ENCODE measurements at places on chromosomes 12 and 14.

- no peak for DNase-seq
These were observed 35.8 kb downstream of the TRIP11 start for GRCh38 chr14:92004062-92004461.

DNA sequence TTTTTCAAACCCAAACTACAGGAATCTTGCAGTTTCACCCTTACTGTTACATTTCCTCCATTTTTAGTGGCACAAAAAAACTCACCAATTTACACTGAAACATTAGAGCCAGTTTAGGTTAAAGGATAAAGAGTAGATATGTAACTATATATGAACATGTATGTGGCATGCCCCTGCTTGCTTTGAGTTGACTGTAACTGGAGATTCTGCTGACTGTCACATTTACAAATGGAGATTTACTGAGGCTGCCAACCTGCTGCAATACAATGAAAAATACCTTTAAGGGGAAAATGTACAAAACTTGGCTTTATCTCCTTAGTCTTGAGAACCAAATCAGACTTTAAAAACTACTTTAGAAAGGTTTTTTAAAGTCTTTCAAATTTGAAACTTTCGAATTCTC, 28.3 kb downstream of the STON2 start:
- no peak for DNase-seq

GRCh38 chr12:16352481-16352880, 5.0 kb downstream of the MGST1 start:
- no peak for DNase-seq

DNA sequence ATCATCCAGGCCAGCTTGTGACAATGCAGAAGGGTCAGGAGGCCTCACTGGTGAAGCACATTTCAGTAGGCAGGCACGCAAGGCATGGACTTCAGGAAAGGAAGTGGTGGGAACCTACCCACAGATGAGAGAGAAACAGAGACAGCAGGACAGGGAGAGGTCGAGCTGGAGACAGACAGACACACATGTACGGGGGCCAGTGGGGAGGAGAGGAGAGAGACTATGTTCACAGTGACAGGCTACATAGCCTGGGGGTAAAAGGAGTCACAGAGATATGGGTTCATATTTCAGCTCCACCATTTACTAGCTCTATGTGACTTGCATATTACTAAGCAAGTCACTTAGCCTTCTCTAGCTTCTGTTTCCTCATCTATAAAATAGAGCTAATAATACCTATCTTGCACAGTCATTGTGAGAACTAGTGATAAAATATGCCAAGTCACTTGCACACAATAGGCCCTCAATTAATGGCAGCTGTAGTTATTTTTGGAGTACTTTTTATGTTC, 91.1 kb upstream of the FUT8 start:
- DNase-seq: no peak

- no peak for DNase-seq
These were observed 142.1 kb downstream of the MED13L start for GRCh38 chr12:116135209-116135930.

GRCh38 chr12:111160350-111161241, 208.3 kb downstream of the PHETA1 start:
- no peak for DNase-seq

- no peak for DNase-seq
These were observed 35.5 kb downstream of the CPSF6 start for GRCh38 chr12:69274861-69275260.

DNA sequence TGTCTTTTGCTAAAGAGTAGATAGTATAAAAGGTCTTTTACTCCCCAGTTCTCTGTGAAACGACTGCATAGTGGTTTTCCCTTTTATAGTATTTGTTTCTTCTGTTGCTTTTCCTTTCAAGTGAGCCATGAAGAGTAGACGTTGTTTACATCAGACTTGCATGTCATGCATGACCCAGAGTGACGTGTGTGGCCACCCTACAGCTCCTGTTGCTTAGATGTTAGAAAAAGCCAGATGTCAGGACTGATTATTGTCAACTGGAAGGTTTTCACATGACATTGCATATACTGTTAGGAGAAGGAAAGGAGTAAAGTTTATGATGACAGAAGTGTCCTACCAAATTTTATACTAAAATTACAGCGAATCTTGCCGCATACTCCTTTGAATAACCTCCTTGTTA, 1.3 kb upstream of the RD3L start:
- DNase-seq: no peak

DNA sequence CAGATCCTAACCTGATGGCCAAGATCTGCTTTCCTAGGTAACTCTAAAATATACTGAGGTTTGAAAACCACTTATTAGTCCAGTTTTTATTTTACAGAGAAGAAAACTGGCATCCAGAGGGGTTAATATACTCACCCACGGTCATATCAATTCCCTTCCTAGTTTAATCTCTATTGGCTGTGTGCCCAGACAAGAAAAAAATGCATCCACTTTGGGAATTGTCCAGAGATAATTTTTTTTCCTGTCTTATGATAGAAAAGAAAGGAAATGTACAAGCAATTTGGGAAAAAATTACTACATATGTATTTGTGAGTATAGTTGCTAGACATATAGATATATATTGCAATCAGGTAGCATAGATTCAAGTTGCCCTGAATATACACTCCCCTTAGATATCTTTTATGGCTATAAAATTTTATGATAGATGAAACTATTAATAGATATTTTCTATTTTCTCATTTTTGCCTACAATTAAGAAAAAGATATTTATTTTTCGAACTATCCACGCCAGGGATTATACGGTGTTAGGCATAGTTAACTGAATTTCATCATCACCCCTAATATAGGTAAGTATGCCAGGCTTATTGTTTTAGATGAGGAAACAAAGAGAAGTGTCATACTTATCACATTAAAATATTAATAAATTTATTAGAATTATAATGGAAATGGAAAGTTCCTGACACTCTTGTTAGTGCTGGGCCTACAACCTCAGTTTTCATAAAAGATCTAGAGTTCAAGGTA, 100.5 kb upstream of the SLC38A2 start:
- DNase-seq: no peak

- no peak for DNase-seq
These were observed 31.2 kb downstream of the BCL11B start for GRCh38 chr14:99240627-99241324.

- no peak for DNase-seq
These were observed 14.3 kb upstream of the CHURC1 start for GRCh38 chr14:64899958-64900357.

DNA sequence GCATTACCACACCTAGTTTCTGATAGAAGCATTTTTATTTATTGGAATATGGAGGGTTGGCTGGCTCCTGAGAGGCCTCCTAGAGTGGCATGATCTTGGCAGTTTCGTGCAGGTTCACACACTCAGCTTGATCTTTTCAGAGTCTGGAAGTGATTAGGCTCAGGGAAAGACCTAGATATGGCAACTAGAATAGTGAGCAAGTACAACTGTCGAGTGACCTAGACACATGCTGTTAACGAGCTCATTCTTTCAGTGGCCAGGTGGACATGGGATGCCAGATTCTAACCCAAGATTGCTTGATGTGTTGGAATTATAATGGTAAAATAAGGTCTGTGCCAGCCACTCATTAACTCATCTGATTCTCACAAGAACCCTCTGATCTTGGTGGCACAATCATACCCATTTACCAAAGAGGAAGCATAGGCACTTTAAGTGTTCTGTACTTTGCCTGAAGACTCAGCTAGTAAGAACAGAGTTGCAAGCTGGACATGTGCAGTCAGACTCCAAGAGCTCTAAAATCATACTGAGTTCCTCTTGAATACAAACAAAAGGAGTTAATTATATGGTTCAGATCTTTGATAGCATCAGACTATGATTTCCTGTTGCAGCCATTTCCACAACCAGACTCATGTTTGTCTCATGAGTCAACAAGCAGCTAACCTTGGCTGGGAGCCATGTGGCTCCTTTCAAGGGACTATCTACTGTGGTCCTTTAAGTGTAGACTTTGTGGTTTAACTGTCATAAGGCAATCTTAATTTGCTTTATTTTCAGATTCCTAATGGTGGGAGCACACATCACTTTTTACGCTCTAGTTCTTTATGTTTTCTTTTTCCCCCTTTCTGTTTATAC, 144.2 kb downstream of the PLEKHA5 start:
- peak; percentile 10 for DNase-seq

GRCh38 chr14:38500125-38500524, 244.2 kb upstream of the CLEC14A start:
- no peak for DNase-seq

- no peak for DNase-seq
These were observed 156.8 kb downstream of the GLT1D1 start for GRCh38 chr12:129009833-129010622.

DNA sequence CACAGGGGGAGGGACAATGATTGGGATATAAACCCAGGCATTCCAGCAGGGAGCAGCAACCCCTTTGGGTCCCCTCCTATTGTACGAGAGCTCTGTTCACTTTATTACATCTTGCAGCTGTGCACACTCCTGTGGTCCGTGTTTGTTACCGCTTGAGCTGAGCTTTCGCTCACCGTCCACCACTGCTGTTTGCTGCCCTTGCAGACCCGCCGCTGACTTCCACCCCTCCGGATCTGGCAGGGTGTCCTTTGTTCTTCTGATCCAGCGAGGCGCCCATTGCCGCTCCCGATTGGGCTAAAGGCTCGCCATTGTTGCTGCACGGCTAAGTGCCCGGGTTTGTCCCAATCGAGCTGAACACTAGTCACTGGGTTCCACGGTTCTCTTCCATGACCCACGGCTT, 64.1 kb downstream of the E2F7 start:
- DNase-seq: no peak

DNA sequence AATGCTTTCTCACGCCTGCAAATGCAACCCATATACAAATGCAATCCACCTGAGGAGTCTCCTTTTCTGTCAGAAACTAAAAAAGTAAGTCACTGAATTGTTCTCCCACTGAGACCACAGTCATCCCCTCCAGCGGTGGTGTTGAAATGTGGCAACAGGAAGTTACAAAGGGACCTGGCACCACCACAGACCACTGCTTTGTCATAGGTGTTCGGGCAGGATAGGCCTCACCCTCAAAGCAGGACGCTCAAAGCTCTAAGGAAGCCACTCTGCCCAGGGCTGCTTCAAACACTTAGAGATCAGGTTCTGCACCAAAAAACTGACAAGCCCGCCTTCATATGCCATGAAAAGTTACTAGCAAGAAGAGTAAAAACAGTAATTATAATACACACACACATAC, 11.3 kb downstream of the PHLDA1 start:
- DNase-seq: peak; percentile 65

DNA sequence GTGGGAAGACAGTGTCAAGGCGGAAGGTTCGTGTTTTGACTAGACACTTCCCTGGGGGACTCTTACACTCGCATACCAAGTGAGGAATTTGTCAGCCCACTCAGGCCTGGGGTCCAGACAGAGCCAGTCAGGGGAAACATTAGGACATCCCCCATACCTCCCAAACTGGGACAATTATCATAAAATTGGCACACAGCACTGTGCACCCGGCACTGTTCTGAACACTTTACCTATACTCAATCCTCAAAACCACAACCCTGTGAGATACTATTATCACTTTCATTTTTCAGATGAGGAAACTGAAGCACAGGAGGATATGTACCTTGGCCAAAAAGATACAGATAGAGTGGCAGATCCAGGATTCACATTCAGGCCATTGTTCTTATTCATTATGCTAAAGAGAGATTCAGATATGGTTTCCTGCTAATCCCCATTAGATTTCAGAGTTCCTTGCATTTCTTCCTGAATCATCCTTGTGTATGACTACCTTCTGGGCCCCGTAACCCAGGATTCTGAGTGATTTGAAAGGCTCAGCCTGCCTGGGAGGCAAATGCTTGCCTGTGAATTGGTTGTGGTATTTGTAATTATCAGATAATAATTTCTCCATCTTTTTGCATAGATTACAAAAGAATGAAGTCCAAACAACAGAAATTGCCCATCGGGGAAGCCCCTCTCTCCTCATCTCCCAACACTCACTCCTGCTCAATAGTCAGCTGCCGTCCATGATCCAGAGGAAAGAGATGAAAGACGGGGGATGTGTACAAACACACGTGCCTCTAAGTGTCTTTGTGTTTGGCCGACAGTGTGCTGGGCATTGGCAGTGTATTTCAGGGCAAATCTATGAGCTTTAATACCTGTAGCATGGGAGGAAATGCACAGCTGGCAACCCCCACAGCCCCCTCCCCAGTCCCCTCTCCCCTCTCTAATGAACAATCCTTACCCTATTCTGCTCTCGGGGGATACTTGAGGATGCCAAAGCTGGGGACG, 4.6 kb downstream of the TAC3 start:
- DNase-seq: no peak

GRCh38 chr14:90450667-90451066, 53.8 kb downstream of the CALM1 start:
- DNase-seq: no peak

DNA sequence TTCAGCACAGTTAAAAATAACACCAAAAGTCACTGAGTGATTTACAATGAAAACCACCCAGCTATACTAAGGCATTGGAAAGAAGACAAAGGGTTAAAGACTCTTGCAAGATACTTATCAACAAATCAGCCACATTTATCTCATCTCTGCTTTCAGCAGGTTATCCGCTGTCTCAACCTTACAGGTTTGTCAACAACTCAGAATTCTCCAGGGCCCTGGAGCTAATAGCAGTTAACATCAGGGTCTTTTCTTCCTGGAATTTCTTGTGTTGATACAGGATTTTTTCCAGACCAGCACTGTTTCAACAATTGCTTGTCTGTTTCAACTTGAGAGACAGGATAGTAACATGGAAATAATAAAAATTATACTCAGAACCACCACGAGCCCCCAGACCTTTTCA, 3.5 kb downstream of the PKP2 start:
- DNase-seq: no peak

GRCh38 chr14:100677554-100678468, 48.9 kb upstream of the DLK1 start:
- no peak for DNase-seq

- DNase-seq: no peak
These were observed 122.0 kb downstream of the RAD51B start for GRCh38 chr14:67941456-67942018.

DNA sequence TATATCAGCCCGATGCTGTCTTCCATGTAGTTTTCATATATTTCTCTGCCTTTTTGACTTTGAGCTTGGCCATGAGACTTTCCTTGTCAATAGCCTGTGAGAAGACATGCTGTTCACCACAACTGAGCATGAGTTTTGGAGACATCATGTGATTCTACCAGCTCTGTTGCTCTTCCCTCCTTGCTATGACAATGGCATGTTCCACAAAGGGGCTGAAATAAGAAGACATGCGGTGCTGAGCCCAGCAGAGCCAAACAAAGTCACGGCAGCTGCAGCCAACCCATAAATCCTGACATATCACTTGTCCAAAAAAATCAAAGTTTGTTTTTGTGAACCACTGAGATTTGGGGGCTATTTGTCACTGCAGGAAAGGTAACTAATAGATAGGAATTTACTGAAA, 343.4 kb upstream of the KITLG start:
- DNase-seq: no peak

DNA sequence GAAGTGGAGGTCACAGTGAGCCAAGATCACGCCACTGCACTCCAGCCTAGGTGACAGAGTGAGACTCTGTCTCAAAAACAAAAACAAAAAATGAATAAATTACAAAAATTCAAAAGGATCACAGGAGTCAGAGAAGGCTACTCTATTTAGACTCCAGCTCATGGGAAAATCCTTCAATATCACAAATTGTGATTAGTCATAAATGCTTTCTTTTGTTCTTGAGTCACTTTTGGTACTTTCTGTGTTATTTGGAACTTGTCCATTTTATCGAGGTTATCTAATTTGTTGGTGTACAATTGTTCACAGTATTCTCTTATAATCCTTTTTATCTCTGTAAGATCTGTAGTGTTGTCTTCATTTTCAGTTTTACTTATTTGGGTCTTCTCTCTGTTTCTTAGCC, 18.9 kb downstream of the ALDH2 start:
- DNase-seq: no peak

Data from activated T-helper 9 cell treated with anti-CD3 and anti-CD28 coated beads, Interleukin-2, amount 50 U/mL, for 16 hours (primary cell).